ENCODE measurements at places on chromosomes 7 and 10.

- DNase-seq = no peak
These were observed 190.4 kb downstream of the CTTNBP2 start for GRCh38 chr7:117682681-117683385.

DNA sequence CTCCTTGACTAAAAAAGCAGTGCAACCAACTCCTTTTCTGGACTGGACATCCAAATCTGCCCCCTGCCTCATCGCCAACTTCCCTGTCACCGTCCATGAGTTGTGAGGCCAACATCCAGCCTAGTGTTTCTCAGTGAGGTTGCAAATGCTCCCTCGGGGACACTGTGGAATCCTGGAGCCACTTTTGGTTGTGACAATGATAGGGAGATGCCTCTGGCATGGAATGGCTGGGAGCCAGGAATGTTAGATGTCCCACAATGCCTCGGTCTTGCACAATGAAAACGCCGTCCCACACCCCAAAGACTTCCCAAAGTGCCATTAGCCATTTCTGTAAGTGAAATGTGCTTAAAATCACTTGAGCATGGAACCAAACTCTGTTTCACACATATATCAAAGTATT is 105.2 kb downstream of the OSBPL3 start:
- DNase-seq = no peak

DNA sequence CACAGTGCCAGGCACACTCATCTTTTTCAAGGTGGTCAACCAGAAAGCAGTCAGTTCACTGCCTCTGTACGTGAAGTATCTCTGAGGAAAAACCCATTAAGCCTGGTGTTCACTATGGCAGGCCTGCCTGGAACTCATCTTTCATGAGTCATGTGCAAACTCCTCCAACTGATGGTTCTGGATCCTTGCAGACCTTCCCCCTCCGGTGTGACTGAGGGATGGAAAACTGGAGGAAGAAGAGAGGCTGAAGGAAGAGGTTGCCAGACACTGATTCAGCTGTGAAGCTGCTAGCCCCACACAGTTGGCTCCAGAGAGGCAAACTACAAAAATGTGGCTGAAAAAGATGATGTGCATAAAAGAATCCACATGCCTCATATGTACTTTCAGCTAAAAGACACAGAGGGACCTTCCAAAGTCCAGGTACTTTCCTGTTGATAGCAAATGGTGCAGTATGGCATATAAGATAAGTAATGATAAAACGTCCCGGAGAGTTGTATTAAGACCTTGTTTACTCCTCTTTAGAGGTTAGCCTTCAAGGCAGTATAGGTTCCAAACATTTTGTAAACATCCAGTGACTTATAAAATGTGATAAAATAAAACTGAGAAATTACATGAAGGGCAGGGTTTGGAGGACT is 2.7 kb downstream of the CYP3A5 start:
- DNase-seq = no peak

DNA sequence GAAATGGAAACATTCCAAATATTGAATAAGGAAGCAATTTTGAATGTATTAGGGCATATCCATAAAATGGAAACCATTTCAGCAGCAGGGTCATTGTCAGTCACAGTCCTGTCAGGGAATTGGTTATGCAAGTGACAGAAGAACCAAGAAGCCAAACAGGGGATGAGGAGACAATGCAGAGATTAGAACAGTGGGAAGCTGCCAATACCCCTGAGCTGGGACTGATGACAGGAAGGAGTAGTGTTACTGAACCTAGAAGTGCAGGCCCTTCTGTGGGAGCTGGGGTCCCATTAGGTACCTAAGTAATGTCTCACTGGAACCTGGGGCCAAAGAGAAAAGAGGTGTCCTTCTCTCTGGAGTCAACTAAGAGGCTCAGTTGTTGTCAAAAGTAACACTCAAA is 37.6 kb upstream of the NPSR1 start:
- DNase-seq = no peak

DNA sequence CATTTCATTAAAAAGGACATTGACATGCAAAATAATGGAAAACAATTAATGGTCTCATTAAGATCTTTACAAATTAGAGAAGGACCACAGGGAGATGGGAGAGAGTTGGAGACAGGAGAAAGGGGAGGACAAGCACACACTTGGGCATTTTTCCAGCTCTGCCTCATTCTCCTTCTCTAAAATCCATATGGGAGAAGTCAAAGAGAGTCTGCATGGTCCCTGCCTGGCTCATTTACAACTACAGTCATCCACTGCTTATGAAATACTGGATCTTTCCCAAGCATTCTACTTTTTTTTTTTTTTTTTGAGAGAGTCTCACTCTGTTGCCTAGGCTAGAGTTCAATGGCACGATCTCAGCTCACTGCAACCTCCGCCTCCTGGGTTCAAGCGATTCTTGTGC is 518.9 kb upstream of the CELF2 start:
- DNase-seq = no peak

GRCh38 chr7:116724560-116725231 is 52.7 kb downstream of the MET start:
- no peak for DNase-seq

GRCh38 chr7:40506158-40506557 is 371.4 kb downstream of the SUGCT start:
- no peak for DNase-seq

DNA sequence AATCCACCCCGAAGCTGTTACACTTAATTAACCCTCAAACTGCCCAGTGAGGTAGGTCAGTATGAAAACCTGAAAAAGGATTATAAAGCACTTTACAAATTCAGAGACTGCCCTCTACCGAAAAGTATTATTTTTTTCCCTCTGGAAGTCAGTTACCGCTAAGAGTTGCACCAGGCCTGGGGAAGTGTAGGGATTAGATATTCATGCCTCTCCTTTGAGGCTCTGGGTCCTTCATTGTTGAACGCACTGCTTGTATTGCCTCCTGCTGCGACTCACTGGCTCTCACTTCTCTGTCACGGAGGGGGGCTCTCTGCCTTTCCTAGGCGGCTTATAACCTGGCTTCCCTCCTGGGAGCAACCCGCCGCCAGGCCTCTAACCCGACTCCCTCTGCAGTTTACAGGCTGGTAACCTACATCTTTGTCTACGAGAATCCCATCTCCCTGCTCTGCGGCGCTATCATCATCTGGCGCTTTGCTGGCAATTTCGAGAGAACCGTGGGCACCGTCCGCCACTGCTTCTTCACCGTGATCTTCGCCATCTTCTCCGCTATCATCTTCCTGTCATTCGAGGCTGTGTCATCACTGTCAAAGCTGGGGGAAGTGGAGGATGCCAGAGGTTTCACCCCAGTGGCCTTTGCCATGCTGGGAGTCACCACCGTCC is 2.7 kb downstream of the RHBDD2 start:
- no peak for DNase-seq

Measured in activated CD8-positive, alpha-beta memory T cell treated with anti-CD3 and anti-CD28 coated beads for 1 hour (primary cell).